ENCODE measurements at places on chromosomes 5 and 9.

- peaks cover 2% of the 10 kb centered on the region for H3K27me3 ChIP-seq
- H3K4me3 ChIP-seq: no peak overlapping the region
- DNase-seq: no peak
- no peak overlapping the region for H3K27ac ChIP-seq
- H3K4me1 ChIP-seq: peaks cover 14% of the 10 kb centered on the region
- H3K36me3 ChIP-seq: peaks cover 8% of the 10 kb centered on the region
Observed at GRCh38 chr5:175859422-175859821, 12.0 kb upstream of the CPLX2 start.

- H3K36me3 ChIP-seq: no peaks in the 10 kb centered on the region
- DNase-seq: no peak
- H3K27me3 ChIP-seq: no peaks in the 10 kb centered on the region
- peaks cover 12% of the 10 kb centered on the region for H3K4me1 ChIP-seq
- no peak overlapping the region for H3K27ac ChIP-seq
Observed at GRCh38 chr5:107199756-107200155, 471.0 kb downstream of the EFNA5 start.

DNA sequence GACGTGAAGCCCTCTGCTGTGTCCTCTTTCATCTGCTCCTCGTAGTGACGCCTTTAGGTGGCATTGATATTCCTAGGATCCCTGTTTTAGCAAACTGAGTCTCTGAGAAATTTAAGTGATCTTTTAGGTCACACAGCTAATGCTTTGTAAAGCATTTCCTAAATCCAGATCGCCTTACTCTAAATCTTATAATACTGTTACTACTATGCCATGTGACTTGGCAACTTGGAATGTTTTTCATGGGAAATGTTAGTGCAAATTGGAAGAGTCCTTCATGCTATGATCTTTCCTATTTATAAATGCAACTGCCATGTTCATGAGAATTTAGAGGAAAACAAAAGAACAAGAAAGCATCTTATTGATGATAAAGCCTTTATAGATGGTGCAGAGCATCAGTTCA is 212.2 kb downstream of the TRIO start:
- no peak for DNase-seq
- H3K36me3 ChIP-seq: peaks cover 9% of the 10 kb centered on the region
- H3K27me3 ChIP-seq: peaks cover 15% of the 10 kb centered on the region
- H3K4me3 ChIP-seq: no peak overlapping the region
- no peak overlapping the region for H3K27ac ChIP-seq
- peaks cover 17% of the 10 kb centered on the region for H3K4me1 ChIP-seq

DNA sequence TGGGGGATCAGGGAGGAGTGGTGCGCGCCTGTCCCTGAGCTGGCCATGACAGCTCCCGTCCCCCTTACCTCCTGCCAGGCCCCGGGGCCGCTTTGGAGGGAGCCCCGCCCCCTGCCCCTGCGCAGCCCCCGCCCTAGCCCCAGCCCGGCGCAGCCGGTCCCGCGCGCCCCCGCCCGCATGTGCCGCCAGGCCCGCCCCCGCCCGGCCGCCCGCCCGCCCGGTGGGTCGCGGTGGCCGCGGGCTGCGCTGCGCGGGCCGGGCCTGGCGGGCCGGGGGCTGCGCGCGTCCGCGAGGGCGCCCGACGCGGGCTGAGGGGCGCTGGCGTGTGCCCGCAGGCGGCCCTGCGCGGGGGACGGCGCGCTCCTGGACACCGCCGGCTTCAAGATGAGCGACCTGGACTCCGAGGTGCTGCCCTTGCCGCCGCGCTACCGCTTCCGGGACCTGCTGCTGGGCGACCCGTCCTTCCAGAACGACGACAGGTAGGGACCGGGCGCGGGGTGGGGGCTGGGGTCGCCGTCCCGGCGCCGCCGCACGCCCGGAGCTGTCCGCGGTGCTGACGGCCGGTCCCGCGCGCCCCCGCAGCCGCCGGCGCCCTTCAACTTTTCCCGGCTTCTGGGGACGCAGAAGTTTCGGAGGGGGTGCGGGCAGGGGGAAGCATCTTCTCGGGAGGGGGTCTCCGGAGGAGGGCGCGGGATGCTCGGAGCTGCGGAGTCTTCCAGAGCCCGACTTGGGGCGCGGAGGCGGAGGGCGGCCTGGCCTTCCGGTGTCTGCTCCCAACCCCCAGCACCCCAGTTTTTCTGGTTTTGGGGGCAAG is 12.5 kb downstream of the KCNT1 start:
- peak overlapping the region; percentile 80 for H3K4me3 ChIP-seq
- peaks cover 6% of the 10 kb centered on the region for H3K4me1 ChIP-seq
- H3K36me3 ChIP-seq: no peaks in the 10 kb centered on the region
- DNase-seq: no peak

GRCh38 chr9:125568621-125569020 is 138.4 kb downstream of the MAPKAP1 start:
- DNase-seq: no peak
- H3K4me3 ChIP-seq: no peak overlapping the region
- peaks cover 5% of the 10 kb centered on the region for H3K27me3 ChIP-seq
- peaks cover 2% of the 10 kb centered on the region for H3K4me1 ChIP-seq
- no peak overlapping the region for H3K27ac ChIP-seq
- H3K36me3 ChIP-seq: peaks cover 29% of the 10 kb centered on the region

DNA sequence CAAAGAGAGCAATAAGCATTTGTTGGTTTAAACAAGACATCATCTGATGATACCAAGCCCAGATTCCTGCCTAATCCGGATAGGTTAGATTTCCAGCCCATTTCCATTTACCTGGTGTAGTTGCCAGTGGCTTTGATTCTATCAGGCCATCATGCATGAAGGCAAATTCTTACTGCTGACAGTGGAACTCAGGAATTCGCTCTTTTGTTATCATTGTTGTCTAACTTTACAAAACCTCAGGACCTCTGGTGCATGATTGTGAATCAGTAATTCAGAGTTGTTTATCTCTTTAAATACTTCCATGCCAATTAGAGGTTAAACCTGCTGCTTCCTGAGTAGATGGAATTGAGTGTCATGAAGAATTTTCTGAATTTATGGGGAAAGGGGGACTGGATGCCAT is 76.5 kb downstream of the C9orf152 start:
- peaks cover 36% of the 10 kb centered on the region for H3K4me1 ChIP-seq
- DNase-seq: no peak
- H3K27me3 ChIP-seq: peaks cover 3% of the 10 kb centered on the region
- H3K27ac ChIP-seq: no peak overlapping the region
- peaks cover 5% of the 10 kb centered on the region for H3K36me3 ChIP-seq

DNA sequence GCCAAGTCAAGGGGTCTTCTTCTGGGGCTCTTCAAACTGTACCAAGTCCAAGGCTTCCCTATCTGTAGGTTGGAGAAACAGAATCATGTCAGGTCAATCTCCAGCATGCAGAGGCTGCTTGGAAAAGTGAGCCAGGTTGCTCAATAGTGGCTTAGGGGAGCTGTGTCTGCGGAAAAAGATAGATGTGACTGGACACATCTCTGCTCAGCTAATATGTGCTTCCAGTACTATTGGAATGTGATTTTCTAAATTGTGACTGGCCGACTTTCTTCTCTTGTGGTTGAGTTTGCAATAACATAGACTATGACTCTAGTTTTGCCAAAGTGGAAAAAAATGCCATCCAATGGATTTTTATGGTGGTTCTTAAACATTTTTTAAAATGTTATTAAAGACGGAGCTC is 136.7 kb downstream of the BOD1 start:
- H3K36me3 ChIP-seq: no peaks in the 10 kb centered on the region
- no peak overlapping the region for H3K4me3 ChIP-seq
- H3K4me1 ChIP-seq: peaks cover 2% of the 10 kb centered on the region
- no peak for DNase-seq

Measured in glutamatergic neuron (in vitro differentiated cells).